ENCODE measurements at places on chromosomes 6 and 20.

GRCh38 chr6:106056060-106056745 is 29.9 kb upstream of the PRDM1 start:
- no peaks in the 10 kb centered on the region for H3K36me3 ChIP-seq
- no peak overlapping the region for H3K4me3 ChIP-seq
- no peaks in the 10 kb centered on the region for H3K27me3 ChIP-seq
- no peak for DNase-seq

DNA sequence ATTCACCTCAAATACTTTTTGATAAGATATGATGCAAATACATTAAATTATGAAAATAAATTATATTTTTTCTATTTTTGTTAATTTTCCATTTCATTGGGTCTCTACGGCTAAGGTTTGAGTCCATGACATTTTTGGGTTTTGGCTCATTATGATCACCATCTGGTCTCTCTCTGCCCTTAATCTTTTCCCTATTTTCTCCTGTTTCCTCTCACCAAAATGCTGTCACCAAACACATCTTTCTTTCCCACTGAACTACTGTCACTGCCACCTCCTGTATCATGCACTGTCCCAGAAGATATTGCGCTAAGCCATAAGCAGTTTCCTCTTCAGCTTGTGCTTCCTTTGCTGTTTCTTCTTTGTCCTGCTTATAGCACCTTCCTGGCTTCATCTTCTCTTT is 42.0 kb upstream of the OGFRL1 start:
- H3K27me3 ChIP-seq, result no peaks in the 10 kb centered on the region
- H3K4me1 ChIP-seq, result peaks cover 9% of the 10 kb centered on the region
- H3K27ac ChIP-seq, result no peak overlapping the region
- no peak for DNase-seq
- H3K36me3 ChIP-seq, result no peaks in the 10 kb centered on the region

GRCh38 chr20:51493346-51493791 is 49.1 kb downstream of the NFATC2 start:
- H3K27me3 ChIP-seq, result no peaks in the 10 kb centered on the region
- no peaks in the 10 kb centered on the region for H3K36me3 ChIP-seq
- no peak for DNase-seq
- no peak overlapping the region for H3K27ac ChIP-seq
- peaks cover 19% of the 10 kb centered on the region for H3K4me1 ChIP-seq

DNA sequence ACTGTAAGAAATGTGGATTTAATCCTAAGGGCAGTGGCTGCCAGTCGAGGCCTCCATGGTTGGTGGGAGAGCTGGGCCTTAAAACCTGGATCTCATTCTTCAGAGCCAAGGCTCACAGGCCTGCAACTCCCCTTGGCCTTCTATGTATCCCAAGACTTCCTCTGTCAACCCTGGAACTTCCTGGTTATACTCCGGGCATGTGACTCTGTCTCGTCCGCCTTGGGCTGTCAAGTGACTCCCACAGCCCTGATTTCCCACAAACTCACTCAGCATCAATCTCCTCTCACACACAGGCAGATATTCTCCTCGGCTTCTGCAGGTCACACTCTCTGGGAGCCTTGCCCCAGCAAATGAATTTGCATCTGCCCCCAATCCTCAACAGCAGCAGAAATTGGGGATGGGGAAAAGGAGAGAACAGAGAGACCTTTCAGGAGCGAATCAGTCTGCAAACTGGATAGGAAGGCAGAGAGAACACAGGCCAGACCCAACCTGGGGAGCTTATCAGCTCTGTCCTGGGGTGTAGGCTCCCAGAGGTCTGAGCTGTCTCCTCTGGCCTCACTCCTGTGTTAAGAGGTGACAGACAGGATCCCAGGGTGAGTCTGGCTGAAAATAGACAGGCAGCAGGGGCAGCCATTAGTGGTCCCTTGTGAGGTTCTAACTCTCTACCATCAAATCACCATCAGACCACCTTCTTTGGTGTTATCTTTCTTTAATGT is 30.4 kb upstream of the PREX1 start:
- DNase-seq, result no peak
- no peaks in the 10 kb centered on the region for H3K36me3 ChIP-seq
- H3K27me3 ChIP-seq, result peaks cover 30% of the 10 kb centered on the region

DNA sequence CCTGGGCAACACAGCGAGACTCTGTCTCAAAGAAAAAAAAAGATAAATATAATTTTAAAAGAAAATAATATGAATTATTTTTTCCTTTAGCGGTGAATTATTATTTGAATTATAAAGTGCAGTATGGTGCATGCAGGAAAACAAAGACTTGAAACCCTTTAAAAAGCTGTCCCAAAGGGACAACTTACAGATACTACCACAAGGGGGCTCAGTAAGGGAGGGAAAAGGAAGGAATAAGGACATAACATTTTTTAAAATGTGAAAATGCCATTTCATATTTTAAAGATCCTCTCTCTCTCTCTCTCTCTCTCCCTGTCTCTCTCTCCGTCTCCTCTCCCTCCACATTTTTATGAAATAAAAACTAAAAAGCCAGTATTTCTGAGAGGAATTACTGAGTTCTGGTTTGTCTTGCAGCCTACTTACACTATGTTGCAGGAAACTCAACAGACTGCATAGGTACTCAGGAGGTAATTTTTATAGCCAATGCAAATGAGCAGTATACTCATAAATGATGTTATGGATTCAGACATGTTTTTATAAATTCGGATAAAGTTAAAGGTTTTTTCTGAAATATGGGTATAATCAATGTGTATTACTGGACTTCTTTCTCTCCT is 455.0 kb upstream of the GJE1 start:
- no peak overlapping the region for H3K4me3 ChIP-seq
- peaks cover 8% of the 10 kb centered on the region for H3K4me1 ChIP-seq
- H3K27me3 ChIP-seq, result no peaks in the 10 kb centered on the region
- no peaks in the 10 kb centered on the region for H3K36me3 ChIP-seq
- peak; percentile 8 for DNase-seq

GRCh38 chr6:33843131-33844121 is 39.6 kb upstream of the MLN start:
- no peaks in the 10 kb centered on the region for H3K36me3 ChIP-seq
- peaks cover 72% of the 10 kb centered on the region for H3K27me3 ChIP-seq
- H3K4me1 ChIP-seq, result peaks cover 13% of the 10 kb centered on the region
- DNase-seq, result no peak
- no peak overlapping the region for H3K4me3 ChIP-seq

DNA sequence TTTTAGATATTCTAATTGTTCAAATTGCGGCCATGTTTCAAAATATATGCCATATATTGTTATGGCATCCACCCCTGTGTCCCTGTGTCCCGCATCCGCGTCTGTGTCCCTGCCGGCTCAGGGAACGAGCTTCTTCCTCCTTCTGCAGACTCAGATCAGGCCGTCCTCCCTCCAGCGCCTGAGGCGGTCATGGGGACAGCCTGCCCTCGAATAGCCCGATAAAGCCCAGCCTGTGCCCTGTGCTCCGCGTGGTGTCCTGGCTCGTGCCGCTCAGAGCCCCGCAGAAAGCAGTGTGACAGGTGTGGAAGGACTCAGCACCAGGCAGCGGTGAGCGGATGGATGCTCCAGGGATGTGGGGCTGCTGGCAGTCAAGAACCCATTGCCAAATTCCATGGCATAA is 663.4 kb upstream of the DEFB115 start:
- no peaks in the 10 kb centered on the region for H3K27me3 ChIP-seq
- H3K4me3 ChIP-seq, result no peak overlapping the region
- no peak for DNase-seq
- H3K36me3 ChIP-seq, result no peaks in the 10 kb centered on the region

DNA sequence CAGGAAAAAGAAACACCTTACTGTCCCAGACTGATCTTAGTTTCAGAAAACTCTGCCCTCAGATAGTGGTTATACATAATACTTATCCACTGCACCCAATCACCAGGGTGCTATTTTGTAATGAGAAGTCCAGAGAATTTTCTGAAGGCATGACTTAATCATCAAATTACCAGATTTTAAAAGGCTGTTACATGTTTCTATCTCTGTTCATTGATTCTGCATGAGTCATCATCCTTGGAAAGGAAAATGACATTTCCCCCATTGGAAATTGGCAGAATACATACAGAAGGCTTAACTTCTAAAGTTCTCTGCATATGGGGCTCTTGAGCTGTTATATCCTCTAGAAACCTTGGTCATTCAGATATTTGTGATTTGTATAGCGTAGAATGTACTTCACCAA is 587.9 kb upstream of the FLRT3 start:
- H3K27me3 ChIP-seq, result no peaks in the 10 kb centered on the region
- no peak overlapping the region for H3K27ac ChIP-seq
- H3K36me3 ChIP-seq, result no peaks in the 10 kb centered on the region
- no peak overlapping the region for H3K4me3 ChIP-seq
- DNase-seq, result no peak
- no peaks in the 10 kb centered on the region for H3K4me1 ChIP-seq

DNA sequence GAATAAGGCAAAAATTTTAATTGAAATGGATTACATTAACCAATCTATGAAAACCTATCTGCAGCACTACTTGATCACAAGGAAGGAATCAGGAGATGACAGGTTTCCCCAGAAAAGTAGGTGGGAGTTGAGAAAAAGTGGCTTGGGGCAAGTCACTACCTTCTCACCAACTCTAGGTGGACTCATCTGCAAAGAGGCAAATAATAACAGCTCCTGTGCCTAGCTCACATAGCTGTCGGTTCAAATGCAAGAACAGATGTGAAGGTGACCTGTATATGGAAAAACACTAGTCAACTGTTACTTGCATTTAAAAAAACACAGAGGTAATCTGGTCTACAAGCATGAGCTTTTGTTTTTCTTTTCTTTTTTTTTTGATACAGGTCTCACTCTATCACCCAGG is 67.2 kb downstream of the POPDC3 start:
- H3K27me3 ChIP-seq, result no peaks in the 10 kb centered on the region
- no peaks in the 10 kb centered on the region for H3K36me3 ChIP-seq
- H3K4me3 ChIP-seq, result no peak overlapping the region

GRCh38 chr20:63259734-63260460 is 5.6 kb upstream of the NKAIN4 start:
- DNase-seq, result no peak
- H3K36me3 ChIP-seq, result no peaks in the 10 kb centered on the region
- H3K4me1 ChIP-seq, result no peaks in the 10 kb centered on the region
- no peak overlapping the region for H3K4me3 ChIP-seq
- no peak overlapping the region for H3K27ac ChIP-seq

DNA sequence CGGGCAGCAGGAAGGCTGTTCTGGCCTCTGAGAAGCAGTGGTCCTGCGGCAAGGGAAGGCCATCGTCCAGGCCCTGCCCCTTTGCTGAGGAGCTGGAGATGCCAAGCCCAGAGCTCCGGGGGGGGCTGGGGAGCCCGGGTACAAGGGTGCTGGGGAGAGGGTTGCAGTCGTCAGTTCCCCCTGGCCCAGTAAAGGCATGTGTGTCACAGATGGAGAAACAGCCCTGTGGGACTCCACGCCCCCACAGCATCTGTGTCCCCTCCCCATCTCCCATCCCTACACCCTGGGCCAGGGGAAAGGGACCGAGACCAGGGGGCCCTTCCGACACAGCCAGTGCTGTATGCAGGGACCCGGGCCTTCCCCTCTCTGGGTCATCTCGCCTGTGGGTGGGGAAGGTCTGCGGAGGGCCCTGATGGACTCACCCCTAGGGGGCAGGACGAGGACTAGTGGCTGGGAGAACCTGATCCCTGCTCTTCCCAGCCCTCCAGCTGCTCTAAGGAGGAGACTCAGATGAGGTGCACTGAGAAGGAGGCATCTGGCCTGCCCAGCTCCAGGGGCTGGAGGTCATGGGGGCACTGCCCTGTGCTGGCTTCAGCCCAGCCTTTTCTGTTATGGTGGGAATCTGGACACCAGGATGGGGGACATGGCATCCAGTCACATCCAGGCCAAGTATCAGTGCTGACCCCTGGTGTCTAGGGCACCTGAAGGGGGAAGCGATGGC is 609 bp downstream of the MYL9 start:
- no peaks in the 10 kb centered on the region for H3K27me3 ChIP-seq
- H3K36me3 ChIP-seq, result peaks cover 3% of the 10 kb centered on the region
- peak overlapping the region; percentile 64 for H3K4me3 ChIP-seq

DNA sequence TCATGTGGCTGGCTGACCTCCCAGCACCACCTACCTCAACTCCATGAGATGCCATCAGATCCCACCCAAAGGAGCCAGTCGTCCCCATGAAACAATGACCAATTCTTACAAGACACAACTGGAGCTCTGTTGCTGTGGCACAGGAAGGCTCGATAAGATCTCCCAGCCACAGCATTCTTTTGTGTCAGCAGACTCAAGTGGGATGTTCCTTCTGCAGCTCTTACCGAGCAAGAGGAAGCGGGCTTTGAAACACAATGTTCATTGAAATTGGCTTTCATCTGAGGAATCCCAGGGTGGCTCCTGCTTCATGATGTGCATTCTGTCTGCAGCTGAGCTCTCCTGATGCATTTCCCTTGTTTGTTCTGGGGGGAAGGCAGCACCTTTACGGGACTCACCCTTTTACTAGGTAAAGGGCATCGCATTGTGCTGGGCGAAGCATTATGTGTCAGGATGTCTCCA is 222.0 kb upstream of the SGK1 start:
- no peaks in the 10 kb centered on the region for H3K36me3 ChIP-seq
- DNase-seq, result no peak
- no peak overlapping the region for H3K27ac ChIP-seq
- H3K4me3 ChIP-seq, result no peak overlapping the region

- DNase-seq, result no peak
- H3K4me1 ChIP-seq, result no peaks in the 10 kb centered on the region
- H3K27ac ChIP-seq, result no peak overlapping the region
- no peak overlapping the region for H3K4me3 ChIP-seq
These were observed 40.2 kb downstream of the PDYN start for GRCh38 chr20:1953621-1954020.

DNA sequence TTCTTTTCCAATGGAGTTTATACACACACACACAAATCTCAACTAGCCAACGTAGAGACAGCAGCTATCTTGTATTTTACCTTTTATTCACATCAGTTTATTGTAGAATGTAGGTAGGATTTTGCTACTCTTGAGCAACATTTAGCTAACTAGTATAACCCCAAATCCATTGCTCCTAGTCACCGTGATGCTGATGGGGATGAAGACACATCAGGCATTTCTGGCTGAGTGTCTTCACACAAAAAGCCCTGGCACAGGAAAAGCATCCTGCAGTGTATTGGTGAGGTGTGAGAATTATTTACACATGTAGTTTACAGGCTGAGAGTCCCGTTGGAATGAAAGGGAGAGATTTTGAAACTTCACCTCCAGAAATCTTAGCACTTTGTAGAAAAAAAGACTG is 65.9 kb upstream of the FBXL4 start:
- no peak for DNase-seq
- H3K27me3 ChIP-seq, result peaks cover 25% of the 10 kb centered on the region
- no peaks in the 10 kb centered on the region for H3K36me3 ChIP-seq
- H3K4me3 ChIP-seq, result no peak overlapping the region
- no peak overlapping the region for H3K27ac ChIP-seq

- no peaks in the 10 kb centered on the region for H3K27me3 ChIP-seq
- peaks cover 72% of the 10 kb centered on the region for H3K36me3 ChIP-seq
- peak within 1 kb of the TSS; percentile 81 for H3K4me3 ChIP-seq
- H3K27ac ChIP-seq, result peak within 1 kb of the TSS; percentile 69
- peak; percentile 82 for DNase-seq
These were observed at the start of the genes PFDN6 and WDR46 for GRCh38 chr6:33288921-33289783. PFDN6 (plus strand) TSS chr6:33289601; CDS start chr6:33289857, 256 bp downstream. WDR46 (minus strand) TSS chr6:33289239; CDS start chr6:33289170, 69 bp downstream.

DNA sequence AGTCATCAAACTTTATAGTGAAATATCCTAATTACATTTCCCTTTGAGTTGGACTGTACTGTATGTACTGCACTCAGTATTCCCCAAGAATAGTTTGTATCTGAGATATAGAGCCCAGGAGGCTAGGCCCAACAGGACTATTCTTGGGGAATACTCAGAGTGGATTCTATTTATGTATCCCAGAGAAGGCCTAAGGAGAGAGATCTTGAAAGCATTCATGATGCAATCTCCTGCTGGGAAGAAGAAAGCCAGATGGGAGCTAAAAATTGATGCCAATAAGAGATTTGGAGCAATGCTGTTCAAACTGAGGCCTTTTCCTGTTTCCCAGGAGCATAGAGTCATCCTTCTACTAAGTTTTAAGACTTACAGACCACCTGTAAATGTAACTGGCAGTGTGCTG is 452.1 kb upstream of the PLCB4 start:
- no peaks in the 10 kb centered on the region for H3K27me3 ChIP-seq
- H3K4me1 ChIP-seq, result no peaks in the 10 kb centered on the region
- no peaks in the 10 kb centered on the region for H3K36me3 ChIP-seq
